ENCODE measurements at places on chromosomes 1 and 21.

- DNase-seq = peak; percentile 27
Measured at GRCh38 chr1:62891956-62892562, 108.1 kb downstream of the ATG4C start.

GRCh38 chr21:46437096-46437498 is 21.6 kb upstream of the DIP2A start:
- DNase-seq = no peak

DNA sequence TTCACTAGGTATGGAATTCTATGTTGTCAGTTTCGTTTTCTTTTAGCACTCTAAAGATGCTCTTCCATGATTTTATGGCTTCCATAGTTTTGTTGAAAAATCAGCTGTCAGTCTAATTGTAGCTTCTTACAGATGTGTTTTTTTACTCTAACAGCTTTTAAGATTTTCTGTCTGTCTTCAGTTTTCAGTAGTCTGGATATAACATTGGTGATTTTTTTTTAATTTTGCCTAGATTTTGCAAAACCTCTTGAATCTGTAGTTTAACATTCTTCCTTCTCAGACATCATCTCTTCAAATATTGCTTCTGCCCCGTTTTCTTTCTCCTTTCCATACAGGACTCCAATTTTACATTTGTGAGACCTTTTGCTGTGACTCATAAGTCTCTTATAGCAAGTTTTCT is 17.9 kb upstream of the DYRK1A start:
- DNase-seq = no peak

DNA sequence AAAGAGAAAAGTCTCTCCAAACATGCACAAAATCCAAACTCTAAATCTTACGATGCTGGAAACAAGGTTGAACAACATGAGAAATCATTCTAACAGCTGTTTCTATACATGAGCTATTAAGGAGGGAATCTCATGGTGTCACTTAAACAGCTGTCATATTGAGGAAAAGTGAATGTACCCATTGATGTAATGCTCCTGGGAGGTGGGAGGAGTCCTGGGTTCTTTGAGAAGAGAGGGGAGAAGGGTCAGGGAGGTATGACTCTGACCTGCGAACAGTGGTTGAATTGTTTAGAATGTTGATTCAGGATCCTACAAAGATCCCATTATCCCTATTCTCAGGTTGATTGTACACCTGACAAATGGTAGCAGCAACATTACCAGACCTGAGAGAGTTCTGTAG is 49.3 kb downstream of the ZC3H11B start:
- DNase-seq = no peak

- DNase-seq = no peak
Measured at GRCh38 chr1:38570657-38570975, 289.0 kb downstream of the RRAGC start.

GRCh38 chr1:24635195-24635843 is 7.8 kb upstream of the SRRM1 start:
- peak; percentile 79 for DNase-seq

- DNase-seq = no peak
Measured at GRCh38 chr1:213119794-213120193, 68.8 kb downstream of the RPS6KC1 start.

DNA sequence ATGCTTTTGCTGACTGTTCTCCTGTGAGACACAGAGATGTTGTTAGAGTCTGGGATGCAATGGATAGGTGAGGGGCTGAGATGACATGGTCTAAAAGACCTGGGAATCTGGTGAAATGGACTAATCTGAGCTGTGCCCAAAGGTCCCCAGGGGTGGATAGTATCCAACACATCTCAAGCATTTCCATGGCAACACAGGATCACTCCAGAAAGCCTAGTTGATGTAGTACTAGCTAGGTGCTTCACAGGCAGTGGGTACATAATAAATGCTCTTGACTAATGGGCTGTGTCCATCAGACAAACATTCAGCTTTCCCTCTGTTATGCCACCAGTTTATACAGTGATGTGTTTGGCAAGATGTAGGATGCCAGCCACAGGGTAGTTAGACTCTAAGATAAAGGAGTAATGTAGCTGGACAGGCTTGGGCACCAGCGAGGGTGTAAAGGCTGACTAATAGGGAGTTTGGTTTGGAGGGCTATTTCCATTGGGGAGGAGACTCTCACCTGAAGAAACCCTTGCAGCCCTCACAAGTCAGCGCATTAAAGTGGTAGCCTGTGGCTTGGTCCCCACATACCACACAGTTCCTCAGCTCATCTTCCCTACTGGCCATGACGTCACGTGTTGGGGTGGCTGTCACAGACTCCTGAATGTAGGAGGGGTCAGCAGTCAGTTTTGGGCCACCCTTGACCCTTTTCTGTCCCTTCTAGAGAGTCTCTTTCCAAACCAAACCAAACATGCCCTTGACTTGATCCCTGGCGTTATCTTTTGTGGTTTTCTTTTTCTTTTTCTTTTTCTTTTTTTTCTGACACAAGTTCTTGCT is 1.8 kb downstream of the NR1I3 start:
- no peak for DNase-seq

DNA sequence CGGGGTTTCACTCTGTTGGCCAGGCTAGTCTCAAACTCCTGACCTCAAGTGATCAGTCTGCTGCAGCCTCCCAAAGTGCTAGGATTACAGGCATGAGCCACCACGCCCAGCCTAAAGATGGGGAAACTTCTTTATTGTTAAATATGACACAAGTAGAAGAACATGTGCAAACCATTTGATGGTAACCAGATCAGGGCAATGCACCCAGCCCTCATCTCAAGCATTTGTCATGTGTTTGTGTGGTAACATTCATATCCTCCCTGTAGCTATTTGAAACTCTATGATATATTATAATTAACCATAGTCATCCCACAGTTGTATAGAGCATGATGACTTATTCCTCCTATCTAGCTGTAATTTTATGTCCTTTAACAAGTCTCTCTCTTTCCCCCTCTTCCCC is 119.5 kb upstream of the TMPRSS2 start:
- DNase-seq = no peak

DNA sequence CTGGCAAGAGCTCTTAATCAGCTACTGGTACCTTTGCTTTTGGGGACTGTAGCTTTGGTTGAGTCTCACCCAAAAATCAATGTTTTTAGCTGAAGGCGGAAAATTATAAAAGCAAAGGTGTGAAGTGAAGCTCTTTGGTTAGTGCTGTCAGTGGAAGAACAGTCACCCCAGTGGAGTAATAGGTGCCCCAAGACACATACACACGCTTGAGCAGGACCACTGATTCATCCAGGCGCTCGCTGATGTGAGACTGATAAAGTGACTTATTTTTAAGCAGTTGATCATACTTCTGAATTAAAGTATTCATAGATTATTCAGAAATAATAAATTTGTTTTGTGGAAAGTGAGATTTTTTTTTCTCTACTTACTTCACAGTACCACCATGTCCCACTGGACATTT is 37.1 kb downstream of the TGFB2 start:
- no peak for DNase-seq

GRCh38 chr1:22043198-22043769 is 9.2 kb upstream of the CDC42 start:
- no peak for DNase-seq

- no peak for DNase-seq
Measured at GRCh38 chr1:107247679-107248078, 106.8 kb downstream of the NTNG1 start.

- DNase-seq = no peak
Measured at GRCh38 chr21:46411236-46411635, 47.5 kb upstream of the DIP2A start.

DNA sequence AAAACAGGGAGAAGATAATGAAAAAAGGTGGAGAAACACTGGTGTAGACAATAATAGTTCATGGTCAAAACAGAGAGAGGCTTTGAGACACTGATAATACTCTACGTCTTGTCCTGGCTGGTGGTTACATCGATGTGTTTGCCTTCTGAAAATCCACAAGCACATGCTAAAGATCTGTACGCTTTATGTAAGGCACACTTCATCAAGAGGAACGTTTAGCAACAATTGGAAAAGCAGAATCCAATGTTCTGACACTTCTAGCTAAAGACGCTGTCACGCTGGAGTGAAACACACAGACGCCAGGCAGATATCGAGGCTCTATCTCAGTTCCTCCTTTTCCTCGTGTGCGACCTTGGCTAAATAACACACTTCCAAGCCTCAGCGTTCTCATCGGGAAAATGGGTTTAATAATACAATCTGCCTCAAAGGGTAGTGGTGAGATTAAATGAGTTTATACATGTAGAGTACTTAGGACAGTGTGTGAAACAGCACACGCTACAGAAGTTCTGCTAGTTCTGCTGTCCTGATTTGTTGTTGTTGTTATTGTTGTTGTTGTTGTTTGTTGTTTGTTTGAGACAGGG is 386.1 kb downstream of the SETD4 start:
- DNase-seq = no peak

DNA sequence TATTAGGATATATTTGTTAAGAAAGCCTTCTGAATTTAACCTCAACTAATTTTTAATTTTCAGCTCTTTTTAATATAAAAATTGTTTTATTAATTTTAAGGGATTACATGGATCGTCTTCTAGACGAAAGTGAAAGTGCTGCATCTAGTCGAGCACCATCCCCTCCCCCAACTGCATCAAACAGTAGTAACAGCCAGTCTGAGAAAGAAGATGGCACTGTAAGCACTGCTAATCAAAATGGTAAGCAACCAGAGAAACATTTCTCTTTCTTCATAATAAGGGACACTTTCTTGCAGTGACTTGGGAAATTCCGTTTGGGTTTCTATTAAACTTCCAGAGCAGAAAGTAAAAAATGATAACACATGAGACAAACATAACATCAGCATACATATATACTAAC is 56.9 kb downstream of the MIER1 start:
- DNase-seq = no peak

- no peak for DNase-seq
Measured at GRCh38 chr1:107927820-107928219, 37.2 kb downstream of the VAV3 start.

GRCh38 chr1:11558871-11559590 is 80.1 kb downstream of the DISP3 start:
- no peak for DNase-seq

GRCh38 chr1:176996456-176997090 is 167.9 kb downstream of the ASTN1 start:
- DNase-seq = no peak

DNA sequence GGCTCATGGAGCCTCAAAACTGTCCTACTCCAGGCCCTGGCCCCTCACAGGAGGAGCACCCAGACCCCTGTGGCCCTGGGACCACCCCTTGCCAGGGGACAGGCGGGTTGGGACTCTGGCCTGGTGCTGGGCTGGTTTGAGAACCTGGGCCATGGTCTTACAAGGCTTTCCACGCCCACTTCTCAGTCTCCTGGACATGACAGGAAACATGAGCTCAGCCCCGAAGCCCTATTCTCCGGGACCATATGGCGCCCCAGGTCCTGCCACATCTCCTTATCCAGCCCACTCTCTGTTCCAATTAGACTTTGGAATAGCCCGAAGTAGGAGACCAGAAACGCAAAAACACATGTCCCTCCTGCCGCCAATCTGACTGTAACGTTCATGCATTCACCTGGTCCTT is 47.9 kb downstream of the KCNAB2 start:
- DNase-seq = no peak

- no peak for DNase-seq
Measured at GRCh38 chr1:206949208-206949607, 2.9 kb upstream of the PIGR start.

GRCh38 chr1:21872445-21873079 is 60.5 kb downstream of the LDLRAD2 start:
- DNase-seq = no peak

DNA sequence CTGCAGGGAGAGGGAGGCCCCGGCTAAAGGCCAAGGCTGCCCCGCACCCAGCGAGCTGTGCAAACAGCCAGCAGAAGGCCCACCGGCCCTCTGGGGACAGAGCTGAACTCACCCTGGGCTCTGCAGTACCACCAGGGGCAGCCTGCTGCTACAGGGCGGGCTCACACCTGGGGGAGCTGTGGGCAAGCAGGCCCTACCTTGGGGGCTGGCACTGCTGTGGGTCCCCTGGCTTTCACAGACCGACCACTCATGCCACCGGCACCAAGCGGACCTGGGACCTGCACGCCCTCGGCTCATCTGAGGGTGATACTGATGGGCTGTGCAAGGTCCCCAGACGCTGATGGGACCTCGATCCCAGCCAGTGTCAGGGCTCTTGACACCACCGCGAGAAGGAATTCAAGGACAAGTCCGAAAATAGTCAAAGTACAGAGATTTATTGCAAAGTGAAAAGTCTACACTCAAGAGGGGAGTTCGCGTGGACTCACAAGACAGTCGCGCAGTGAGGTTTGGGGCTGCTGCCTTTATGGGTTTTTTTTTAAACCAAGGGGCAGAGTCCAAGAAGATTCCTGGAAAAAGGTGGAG is 61.0 kb upstream of the ADARB1 start:
- DNase-seq = no peak

- no peak for DNase-seq
Measured at GRCh38 chr1:98177751-98178150, 256.9 kb upstream of the DPYD start.

DNA sequence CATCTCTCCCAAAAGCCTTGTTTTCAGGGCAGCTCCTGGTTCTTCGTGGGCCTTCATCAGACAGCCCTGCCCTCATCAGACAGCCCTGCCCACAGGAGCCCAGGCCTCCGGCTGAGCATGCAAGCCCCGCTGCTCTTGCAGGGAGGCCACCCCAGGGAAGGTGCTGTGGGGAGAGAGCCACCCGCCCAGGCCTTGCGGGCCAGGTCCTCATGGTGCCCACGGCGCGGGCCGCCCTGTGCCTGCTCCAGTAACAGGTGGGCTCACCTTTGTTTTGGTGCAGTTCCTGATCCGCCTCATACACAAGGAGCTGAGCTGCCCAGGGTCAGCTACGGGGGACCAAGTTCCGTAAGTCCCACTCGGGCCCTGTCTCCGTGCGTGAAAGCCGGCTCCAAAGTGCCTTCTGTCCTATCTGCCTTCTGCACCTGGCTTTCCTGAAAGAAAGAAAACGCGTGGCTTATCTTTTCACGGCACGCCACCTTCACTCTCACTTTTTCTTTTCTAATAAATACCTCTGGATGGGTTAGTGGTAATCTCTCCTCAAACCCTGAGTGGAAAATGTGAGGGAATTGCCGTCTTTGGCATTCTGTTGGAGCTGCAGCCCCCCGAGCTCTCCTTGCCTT is 65.9 kb downstream of the SLC37A1 start:
- no peak for DNase-seq

- DNase-seq = no peak
Measured at GRCh38 chr1:165381745-165382505, 25.4 kb upstream of the LMX1A start.

GRCh38 chr1:85453640-85454194 is 11.2 kb downstream of the DDAH1 start:
- no peak for DNase-seq

GRCh38 chr1:182098301-182098700 is 36.8 kb upstream of the ZNF648 start:
- DNase-seq = no peak

All from COLO829 (cell line).